ENCODE measurements at places on chromosomes 2 and 18. TPM values are rescaled to one million over a fixed set of nuclear protein-coding genes. Genes with fewer than 3 reads are reported as not detected.

Gene CLEC4F
- polyA plus RNA-seq: 0.03 TPM

Gene CMPK2
- polyA plus RNA-seq: 3.6 TPM

Gene ABCB11
- polyA plus RNA-seq: 0.04 TPM

GRCh38 chr2:39181297-39181696, 60.4 kb upstream of the SOS1 start:
- no peak for DNase-seq

Data from urinary bladder (tissue), 4 donors.